ENCODE measurements at places on chromosomes 6 and 20.
A peak's percentile ranks its signal among the peaks of the same experiment; 100 is the strongest.

- DNase-seq: no peak
Observed at GRCh38 chr6:91155129-91155785, 568.4 kb upstream of the MAP3K7 start.

- DNase-seq: peak; percentile 10
Observed at GRCh38 chr20:5080384-5080877, 39.3 kb downstream of the PCNA start.

DNA sequence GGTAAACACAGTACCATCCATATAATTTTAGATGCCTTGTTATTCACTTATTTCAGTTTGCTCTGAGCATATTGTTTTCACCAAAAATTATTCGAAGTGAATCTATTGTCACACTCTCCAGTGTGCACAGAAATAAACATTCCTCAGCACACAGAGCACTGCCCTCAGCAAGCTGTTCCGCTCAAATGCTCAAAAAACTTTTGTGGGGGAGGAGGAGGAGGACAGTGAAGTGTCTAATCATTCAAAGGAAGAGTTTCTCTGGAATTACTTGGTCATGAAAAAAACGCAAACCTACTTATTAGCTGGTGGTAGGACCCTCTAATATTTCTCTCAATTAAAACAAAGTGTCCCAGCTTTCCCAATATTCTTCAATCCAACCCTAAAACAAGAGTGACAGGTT is 88.3 kb downstream of the DTNBP1 start:
- DNase-seq: no peak

DNA sequence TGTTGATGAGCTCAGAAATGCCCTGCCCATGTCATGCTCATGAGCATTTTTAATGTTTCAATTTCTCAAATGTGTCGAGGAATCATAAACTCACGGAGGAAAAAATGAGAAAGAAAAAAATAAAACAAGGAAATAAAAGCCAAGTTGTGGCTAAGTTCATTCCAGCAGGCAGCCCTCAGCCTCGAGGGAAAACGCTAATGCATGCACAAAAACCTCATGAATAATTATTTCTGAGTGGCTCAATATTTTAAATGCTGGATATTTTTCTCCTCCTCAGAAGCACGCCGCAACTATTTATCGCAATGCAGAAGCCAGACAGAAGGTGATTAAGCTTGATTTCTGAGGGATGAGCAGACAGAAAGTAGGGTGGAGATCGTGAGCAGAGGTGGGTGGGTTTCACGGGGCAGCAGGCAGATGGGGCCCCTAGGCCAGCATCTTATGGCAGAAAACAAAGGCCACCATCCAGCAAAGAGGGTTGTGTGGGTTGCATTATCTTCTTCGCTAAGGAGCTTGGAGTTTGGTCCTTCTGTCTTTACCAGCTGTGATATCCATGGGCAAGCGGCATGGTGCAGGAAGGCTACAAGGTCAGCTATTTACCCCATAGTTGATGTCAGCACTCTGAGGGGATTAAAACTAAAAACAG is 151.5 kb upstream of the LRFN2 start:
- no peak for DNase-seq

- DNase-seq: no peak
Observed at GRCh38 chr6:169046483-169047192, 207.0 kb downstream of the THBS2 start.

- no peak for DNase-seq
Observed at GRCh38 chr6:19759117-19759880, 77.9 kb upstream of the ID4 start.

DNA sequence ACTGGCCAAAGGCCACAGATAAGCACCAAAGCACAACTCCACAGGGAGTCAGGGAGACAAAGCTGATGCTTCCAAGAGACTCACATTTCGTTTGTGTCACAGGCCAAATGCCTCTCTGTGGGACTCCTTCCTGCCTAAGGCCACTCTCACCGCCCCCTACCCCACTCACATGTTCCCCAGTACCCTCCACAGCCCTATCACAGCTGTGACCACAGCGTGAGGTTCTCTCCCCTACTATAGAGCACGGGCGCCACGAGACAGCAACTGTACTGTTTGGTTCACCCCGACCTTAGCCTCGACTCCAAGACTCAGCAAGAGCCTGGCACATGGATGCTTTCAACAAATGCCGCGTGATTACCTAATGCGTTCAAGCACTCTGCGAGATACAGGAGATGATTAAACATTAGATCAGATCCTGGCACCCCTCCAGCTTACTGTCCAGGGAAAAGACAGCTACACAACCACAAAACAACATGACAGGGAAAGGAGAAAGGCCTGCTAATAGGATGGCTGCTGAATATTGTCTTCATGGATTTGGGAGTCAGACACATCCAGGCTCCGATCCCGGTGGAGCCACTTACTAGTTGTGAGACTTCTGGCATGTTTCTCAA is 105.5 kb downstream of the AGPAT4 start:
- DNase-seq: no peak

DNA sequence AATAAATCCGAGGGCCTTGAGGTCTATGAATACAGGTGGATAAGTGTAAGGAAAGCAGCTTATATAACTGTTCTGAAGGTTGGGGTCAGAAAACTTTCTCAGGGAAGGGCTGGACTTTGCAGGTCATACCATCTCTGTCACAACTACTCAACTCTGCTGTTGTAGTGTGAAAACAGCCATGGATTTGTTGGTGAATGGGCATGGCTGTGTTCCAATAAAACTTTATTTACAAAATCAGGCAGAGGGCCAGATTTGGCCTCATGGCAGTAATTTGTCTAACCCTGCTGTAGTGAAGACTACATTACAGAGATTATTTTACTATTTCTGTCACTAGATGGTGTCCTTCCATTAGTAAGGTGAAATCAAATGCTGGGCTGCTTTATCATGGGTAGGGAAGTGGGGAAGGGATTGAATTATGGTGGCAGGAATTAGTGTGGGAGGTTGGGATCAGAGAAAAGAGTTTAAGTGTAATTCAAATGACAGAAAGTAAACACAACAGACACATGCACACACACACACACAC is 409.6 kb upstream of the CHD6 start:
- no peak for DNase-seq

GRCh38 chr6:124995131-124995530 is 32.9 kb downstream of the RNF217 start:
- no peak for DNase-seq

- DNase-seq: no peak
Observed at GRCh38 chr6:150327117-150327774, 41.6 kb upstream of the IYD start.

DNA sequence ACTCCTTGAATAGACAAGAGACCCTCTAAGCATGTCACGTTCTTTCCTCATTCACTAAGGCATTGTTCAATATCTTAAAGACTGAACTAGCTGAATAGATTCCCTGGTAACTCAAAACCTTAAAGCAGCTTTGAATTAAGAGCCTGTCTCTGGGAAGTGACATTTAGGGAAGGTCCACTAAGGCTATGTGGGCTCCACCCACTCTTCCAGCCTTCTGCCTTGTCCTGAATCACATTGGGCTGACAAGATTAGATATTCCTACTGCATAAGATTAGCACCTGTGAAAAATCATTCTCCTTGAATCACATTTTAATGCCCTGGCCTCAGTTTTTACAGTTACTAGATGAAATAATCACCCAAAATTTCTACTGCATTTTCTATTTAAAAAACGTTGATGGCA is 36.3 kb downstream of the CLIC5 start:
- DNase-seq: no peak

- DNase-seq: no peak
Observed at GRCh38 chr6:22638320-22638719, 69.0 kb downstream of the HDGFL1 start.

- no peak for DNase-seq
Observed at GRCh38 chr6:40477246-40478126, 109.7 kb downstream of the LRFN2 start.

DNA sequence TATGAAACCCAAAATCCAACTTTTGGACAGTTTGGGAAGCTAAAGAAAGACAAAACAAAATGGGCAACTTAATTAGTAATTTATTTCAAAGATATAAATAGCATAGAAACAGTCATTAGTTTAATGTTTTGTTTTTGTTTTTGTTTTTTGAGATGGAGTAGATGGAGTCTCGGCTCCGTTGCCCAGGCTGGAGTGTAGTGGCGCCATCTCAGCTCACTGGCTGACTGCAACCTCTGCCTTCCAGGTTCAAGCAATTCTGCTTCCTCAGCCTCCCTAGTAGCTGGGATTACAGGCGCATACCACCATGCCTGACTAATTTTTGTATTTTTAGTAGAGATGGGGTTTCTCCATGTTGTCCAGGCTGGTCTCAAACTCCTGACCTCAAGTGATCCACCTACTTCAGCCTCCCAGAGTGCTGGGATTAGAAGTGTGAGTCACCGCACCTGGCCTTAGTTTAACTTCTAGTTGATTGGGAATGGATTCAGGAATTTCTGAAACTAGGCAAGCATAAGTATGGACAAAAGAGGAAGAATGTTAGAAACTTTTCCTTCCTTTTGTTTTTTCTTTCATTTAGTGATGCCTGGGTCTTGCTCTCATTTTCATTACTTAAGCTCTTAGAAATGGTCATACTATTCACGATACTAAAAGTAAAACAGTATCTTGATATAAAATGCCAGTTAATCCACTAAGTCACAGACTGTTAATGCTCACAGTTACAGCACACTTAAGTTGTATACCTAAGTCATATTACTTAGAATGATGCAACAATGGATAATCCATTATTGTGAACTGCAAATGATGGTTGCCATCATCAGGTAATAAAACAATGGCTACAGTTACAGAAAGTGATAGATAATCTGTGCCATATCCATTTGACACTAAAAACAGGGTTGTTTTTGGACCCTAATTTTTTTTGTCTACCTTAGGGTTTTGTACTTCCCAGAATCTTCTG is 8.2 kb downstream of the SENP6 start:
- no peak for DNase-seq

DNA sequence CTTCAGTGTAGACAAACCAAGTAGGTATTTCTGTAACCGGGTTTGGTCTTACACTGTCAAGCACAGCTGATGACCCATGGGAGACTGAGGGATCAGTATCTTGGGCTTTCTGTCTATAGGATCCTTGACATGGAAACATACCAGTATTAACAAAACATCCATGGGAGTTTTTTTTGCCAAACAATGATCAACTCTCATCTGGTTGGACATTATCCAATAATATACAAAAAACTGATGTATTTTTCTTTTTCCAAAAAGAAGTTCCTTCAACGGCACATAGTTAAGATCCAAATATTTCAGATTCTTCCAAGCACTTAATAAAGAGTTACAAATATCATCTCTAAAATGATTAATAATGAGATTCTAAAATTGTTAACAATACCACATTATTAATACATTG is 459.9 kb downstream of the PRKN start:
- no peak for DNase-seq

DNA sequence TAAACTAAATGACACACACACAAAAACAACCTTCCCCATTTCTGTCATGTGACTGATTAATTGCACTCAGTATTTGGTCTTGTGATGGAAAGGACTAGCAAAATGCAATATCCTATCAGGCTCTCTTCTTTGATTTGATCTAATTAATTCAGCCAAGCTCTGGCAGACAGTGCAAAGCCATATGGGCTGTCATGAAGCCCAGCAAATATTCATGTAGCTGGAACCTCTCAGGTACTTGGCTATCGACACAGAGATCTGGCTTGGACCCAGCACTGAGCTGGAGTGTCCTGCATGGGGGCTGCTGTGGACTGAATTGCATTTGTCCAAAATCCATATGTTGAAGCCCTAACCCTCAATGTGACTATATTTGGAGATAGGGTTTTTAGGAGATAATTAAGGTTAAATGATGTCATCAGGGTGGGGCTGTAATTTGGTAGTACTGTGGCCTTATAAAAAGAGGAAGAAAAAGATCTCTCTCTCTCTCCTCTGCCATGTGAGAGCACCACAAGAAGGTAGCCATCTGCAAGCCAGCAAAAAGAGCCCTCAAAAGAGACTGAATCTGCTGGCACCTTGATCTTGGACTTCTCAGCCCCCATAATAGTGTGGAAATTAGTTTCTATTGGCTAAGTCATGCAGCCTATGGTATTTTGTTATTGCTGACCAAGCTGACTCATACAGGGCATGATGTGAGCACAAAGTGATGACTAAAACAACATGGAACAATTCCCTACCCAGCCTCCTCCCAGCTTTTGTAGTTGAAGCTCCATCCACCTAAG is 77.1 kb downstream of the STMND1 start:
- no peak for DNase-seq

DNA sequence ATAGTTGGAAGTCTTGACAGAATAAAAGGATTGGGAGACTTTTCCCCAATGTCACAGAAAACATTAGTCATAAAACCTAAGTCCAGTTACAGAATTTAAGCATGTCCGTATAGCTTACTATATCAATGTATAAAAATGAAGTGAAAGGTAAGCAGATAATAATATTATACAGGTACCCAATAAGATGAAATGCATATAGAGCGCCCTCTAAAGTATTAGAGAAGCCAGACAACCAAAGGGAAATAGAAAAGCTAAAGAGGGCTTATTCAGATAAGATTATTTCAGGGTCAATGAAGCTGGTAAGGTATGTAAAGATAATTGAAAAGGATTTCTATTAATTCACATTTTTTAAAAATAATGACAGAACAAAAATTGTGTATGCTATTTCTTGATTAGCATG is 947.7 kb upstream of the MAP3K7 start:
- DNase-seq: no peak

- no peak for DNase-seq
Observed at GRCh38 chr6:140844167-140844566, 1288.6 kb upstream of the GJE1 start.

- no peak for DNase-seq
Observed at GRCh38 chr20:50055524-50056083, 57.3 kb downstream of the UBE2V1 start.

GRCh38 chr20:6966721-6967120 is 199.2 kb downstream of the BMP2 start:
- no peak for DNase-seq

DNA sequence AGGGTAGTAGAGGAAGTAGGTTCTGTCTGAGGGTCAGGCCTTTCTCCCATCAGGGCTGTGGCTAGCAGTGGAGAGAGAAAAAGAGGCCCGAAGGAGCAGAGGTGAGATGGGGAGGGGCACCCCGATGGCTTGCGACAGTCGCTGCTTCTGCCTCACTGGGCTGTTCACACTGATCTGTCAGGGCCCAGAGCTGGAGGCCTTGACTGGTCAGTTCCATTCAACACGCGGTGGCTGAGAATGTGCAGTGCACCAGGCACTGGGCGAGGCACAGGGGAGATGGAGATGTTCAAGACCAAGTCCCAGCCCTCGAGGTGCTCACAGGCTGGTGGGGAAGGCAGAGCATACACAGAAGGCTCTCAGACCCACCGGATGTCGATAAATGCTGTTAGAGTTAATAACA is 21.4 kb downstream of the SLC12A5 start:
- no peak for DNase-seq

DNA sequence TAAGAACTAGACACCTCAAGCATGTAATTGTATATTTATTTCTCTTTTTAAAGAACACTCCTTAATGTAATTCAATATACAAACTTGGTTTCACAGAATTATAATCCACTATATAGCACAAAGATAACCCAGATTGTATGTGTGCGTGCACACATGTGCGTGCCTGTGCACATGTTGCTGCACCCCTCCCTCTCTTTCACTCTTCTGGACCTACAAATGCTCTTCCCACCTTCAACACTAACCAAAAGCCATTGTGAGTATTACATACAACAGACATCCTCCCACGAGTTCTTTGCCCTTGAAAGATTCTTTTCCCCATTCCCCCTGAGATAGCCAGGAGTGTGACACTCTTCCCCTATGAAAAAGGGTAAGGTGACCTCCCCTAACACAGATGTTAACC is 193.5 kb downstream of the HIVEP2 start:
- DNase-seq: no peak

- no peak for DNase-seq
Observed at GRCh38 chr20:46999801-47000465, 105.3 kb downstream of the EYA2 start.
